ENCODE measurements at places on chromosomes 12 and 14.

DNA sequence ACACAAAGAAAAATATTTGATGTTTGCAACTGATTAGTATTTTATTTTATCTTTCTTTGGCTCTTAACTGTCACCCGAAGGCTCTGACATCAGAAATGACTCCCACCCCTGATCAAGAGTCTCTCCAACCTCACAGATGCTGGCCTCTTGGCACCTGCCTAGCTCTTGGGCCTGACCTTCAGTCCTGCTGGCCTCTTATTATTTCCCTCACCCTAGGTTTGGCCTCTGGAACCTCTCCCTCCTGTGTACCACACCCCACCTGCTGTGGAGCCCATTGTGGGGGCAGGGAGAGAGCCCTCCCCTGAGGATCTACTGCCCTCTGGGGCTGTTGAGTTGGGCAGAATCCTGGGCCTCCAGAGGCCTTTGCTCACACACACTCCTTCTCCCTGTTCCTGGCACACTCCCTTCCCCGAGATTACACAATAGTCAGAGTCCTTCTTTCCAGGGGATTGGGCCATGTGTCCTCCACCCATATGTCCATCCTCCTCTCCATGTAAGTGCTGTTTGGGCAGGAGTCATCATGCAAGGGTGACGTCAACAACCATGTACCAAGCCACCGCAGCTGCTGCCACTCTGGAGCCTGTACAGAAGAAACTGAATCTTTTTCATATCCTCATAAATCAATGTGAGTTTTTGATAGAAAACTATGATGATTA, 124.3 kb downstream of the RASSF9 start:
- DNase-seq = no peak

DNA sequence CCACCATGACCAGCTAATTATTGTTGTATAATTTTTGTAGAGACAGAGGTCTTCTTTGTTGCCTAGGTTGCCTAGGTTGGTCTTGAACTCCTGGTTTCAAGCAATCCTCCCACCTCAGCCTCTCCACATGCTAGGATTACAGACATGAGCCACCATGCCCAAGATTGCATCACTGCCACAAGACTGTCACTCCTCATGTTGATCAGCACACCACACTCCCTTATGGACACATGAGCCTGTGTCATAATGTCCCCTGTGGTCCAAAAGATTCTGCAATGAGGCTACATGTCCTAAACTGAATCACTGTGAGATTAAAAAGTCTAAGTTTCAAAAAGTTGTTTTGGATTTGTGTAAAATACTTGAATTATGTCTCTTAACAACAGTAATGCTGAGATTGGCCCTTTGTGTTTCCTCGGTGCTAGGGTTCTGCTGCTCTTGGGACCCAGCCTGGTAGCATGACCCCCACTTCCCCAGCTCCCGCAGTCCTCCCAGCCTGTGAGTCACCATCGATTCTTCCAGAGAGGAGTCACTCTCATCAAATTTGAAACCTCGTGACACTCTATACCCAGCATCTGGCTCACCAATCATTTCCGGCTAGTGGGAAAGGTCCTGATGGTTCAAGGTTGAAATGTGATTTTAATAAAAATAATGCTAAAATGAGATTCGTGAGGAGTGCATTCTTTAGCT, 890.9 kb downstream of the VRK1 start:
- no peak for DNase-seq

DNA sequence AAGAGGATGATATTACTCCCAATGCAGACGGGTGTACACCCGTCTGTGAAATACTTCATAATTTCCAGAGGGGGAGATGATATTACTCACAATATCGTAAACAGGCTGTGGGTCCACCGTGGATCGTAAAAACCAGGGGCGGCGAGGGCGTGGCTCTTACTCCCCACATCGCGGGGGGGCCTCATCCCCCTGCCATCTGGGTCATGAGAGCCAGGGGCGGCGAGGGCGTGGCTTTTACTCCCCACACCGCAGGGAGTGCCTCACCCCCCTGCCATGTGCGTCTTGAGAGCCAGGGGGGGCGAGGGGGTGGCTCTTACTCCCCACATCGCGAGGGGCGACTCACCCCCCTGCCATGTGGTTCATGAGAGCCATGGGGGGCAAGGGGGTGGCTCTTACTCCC, 86.2 kb upstream of the GNG2 start:
- no peak for DNase-seq

- no peak for DNase-seq
Observed at GRCh38 chr12:8096281-8096915, 14.3 kb downstream of the NECAP1 start.

GRCh38 chr14:95008445-95009217, 148.7 kb downstream of the DICER1 start:
- no peak for DNase-seq

GRCh38 chr12:84198294-84198946, 714.2 kb downstream of the SLC6A15 start:
- DNase-seq = no peak

- DNase-seq = no peak
Observed at GRCh38 chr14:75267141-75267721, 11.4 kb upstream of the FOS start.

GRCh38 chr12:93184672-93185368, 192.9 kb upstream of the NUDT4 start:
- no peak for DNase-seq

DNA sequence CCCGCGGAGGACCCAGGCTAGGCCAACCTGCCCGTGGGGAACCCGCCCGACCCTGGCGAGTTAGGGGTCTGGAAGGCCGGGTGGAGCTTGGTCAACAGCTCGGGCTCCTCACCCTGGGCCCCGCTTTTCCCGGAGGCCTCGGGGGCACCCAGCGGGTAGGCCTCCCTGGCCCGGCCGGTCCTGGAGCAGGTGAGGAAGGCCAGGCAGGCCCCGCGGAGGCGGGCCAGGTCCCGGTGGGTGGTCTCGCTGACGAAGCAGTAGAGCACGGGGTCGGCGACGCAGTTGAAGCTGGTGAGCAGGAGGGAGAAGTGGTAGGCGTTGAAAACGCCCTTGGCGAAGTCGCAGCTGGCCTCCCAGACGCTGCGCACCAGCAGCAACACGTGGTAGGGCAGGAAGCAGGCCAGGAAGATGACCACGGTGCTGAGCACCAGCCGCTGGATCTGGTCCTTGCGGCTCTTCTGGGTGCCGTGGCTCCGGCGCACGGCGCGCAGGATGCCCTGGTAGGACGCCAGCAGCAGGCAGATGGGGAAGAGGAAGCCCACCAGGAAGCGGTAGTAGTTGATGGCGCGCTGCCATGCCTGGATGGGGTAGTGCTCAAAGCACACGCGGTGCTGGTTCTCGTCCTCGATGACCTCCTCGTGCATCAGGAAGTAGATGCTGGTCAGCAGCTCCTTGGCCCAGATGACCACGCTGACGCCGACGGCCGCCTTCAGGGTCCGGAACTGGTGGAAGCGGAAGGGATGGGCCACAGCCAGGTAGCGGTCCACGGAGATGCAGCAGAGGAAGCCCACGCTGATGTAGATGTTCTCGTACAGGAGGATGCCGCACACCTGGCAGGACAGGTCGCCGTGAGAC, 10.3 kb downstream of the GPR68 start:
- no peak for DNase-seq

Measured in DMS153 (cell line).